ENCODE measurements at places on chromosomes 16 and 17. TPM values are rescaled to one million over a fixed set of nuclear protein-coding genes. Genes with fewer than 3 reads are reported as not detected.
A peak's percentile ranks its signal among the peaks of the same experiment; 100 is the strongest.

- peak; percentile 17 for DNase-seq
Observed at GRCh38 chr16:46817961-46818360, 13.0 kb downstream of the C16orf87 start.

- DNase-seq = no peak
Observed at GRCh38 chr16:11263737-11264136, 5.4 kb downstream of the TNP2 start.

DNA sequence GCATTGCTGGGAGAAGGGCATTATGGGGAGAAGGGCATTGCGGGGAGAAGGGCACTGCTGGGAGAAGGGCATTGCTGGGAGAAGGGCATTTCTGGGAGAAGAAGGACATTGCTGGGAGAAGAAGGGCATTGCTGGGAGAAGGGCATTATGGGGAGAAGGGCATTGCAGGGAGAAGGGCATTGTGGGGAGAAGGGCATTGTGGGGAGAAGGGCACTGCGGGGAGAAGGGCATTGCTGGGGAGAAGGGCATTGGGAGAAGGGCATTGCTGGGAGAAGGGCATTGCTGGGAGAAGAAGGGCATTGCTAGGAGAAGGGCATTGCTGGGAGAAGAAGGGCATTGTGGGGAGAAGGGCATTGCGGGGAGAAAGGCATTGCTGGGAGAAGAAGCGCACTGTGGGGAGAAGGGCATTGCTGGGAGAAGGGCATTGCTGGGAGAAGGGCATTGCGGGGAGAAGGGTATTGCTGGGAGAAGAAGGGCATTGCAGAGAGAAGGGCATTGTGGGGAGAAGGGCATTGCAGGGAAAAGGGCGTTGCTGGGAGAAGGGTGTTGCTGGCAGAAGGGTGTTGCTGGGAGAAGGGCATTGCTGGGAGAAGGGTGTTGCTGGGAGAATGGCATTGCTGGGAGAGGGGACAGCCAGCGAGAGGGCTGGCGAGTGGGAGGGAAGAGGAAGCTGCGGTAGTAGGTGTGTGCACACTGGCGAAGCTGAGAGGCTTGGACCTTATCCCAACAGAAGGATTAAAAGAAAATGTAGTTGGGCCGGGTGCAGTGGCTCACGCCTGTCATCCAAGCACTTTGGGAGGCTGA, 4.6 kb upstream of the PYDC1 start:
- DNase-seq = peak; percentile 24

- no peak for DNase-seq
Observed at GRCh38 chr16:19227643-19228042, 57.9 kb upstream of the CLEC19A start.

- DNase-seq = no peak
Observed at GRCh38 chr16:20899477-20900298, 470 bp downstream of the DCUN1D3 start.

DNA sequence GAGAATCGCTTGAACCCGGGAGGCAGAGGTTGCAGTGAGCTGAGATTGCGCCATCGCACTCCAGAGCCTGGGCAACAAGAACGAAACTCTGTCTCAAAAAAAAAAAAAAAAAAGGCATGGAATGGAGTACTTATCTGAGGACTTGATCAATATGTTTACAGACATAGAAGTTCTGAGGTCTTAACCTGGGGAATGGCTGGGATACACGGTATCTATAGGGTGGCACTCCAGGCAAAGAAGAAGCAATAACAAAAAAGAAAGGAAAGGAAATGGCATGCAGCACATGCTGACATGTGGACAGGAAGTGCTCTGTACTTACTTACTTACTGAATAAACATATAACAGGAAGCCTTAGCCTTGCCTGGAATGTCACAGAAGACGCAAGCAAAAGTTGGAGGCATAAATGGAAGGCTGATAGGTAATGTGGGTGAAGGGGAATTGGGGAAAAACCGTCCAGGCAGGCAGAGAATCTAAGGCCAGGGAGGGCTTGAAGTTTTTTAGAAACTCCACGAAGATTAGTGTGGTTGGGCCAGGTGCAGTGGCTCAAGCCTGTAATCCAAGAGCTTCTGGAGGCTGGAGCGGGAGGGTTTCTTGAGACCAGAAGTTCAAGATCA, 10.1 kb upstream of the SPOP start:
- DNase-seq = peak; percentile 30

GRCh38 chr16:52976539-52977167, 76.0 kb downstream of the CHD9NB start:
- no peak for DNase-seq

DNA sequence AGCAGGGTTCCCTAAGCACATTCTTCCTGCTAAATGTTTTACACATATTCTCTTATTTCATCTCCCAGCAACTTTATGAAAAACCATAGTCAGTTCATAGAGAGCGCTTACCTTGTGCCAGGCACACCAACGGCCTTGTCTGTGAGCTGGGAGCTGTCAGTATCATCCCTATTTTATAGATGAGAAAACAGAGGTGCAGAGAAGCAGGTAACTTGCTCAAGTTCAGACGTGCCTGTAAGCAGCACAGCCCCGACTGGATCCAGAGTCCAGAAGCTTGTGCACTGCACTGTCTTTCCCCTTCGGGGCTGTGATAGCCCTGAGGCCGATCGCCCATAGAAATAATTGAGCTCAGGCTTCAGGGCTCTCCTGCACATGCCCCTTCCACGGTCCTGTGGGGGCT, 6.2 kb downstream of the AQP8 start:
- DNase-seq = no peak

GRCh38 chr16:89442990-89443726, 47.2 kb downstream of the ANKRD11 start:
- peak; percentile 43 for DNase-seq

DNA sequence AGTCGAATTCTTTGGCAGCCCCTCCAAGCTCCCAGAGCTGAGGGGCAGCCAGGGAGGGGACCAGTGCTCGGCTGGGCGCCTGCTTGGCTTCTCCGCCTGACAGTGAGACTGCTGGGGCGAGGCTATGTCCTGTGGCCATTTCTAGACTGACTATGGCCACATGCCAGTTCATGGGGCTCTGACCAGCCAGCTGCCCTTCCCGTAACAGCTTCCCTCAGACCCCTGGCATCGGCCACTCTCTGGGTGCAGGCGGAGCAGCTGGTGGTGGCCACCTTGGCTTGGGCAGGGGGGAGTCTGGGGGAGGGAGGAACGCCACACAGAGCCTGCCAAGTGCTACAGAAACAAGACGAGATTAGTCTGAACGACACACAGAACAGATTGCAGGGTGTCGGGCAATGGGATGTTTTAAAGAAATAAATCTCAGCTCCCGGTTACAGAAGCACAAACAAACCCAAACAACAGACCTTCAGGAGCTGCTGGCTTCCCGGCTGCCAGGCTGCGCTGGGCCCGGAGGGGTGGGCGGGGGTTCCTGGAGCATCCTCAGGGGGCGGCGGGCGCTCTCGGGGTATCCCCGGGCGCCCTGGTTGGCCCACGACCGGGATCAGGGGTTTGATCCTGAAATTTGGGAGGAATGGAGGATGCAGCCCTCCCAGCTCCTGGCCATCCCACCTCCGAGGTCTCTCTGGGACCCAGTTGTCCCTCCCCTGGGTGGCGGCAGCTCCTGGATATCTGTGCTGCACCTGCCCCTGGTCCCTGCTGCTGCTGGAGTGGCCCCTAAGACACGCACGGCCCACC, 34.5 kb downstream of the TBC1D16 start:
- no peak for DNase-seq

DNA sequence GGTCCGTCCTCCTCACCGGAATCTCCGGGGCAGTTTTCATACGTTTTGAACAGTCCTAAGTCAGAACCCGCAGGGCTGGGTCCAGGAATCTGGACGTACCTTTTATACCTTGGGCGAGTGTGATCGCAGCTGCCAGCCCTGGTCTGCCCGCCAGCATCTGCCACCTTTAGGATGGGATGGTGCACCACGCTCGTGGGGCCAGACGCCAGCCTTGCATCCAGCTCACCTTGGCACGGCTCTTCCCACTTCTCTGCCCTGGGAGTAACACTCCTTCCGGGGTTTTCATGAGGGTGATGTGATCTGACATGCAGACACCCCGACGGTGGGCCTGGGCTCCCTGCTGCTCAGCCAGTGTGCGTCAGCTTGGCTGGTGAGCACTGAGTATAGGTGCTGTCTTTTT, 66.6 kb upstream of the ZNF469 start:
- no peak for DNase-seq

GRCh38 chr17:59381716-59382570, 50.5 kb downstream of the YPEL2 start:
- no peak for DNase-seq

DNA sequence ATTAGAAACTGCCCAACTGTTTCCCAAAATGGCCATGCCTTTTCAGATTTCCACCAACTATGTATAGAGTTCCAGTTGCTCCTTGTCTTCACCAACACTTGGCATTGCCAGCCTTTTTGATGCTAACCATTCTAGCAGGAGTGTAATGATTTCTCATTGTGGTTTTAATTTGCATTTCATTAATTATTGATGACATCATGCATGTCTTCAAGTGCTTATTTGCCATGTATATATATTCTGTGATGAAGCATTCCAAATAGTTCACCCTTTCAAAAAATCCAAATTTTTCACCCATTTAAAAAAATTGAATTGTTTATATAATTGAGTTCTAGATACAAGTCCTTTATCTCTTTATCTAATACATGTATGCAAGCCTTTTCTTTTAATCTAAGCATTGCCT, 245.9 kb upstream of the TNRC6C start:
- no peak for DNase-seq

GRCh38 chr16:89253548-89254287, 36.2 kb downstream of the ZNF778 start:
- no peak for DNase-seq

- DNase-seq = no peak
Observed at GRCh38 chr16:10675216-10675615, 19.5 kb downstream of the TEKT5 start.

DNA sequence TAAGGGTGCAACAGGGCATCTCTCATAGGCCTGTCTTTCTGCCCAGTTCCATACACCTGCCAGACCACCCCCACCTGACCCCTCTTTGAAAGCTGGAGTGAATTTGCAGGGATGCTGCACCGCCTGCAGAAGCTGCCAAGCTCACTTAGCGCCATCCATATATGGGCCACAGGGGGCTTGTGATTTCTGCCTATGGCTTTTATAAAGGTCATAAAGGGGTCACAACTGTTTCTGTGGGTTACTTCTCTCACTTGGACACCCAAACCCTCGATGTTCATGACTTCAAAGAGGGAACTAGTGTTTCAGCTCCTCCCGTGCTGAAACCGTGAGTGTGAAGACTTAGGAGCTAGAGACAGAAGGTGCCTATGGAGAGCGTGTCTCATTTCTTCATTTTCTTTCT, 23.9 kb upstream of the MEAK7 start:
- no peak for DNase-seq

GRCh38 chr17:6536566-6537065, 19.7 kb downstream of the PITPNM3 start:
- no peak for DNase-seq

GRCh38 chr17:45143767-45144198, 4.5 kb upstream of the HEXIM1 start:
- no peak for DNase-seq

DNA sequence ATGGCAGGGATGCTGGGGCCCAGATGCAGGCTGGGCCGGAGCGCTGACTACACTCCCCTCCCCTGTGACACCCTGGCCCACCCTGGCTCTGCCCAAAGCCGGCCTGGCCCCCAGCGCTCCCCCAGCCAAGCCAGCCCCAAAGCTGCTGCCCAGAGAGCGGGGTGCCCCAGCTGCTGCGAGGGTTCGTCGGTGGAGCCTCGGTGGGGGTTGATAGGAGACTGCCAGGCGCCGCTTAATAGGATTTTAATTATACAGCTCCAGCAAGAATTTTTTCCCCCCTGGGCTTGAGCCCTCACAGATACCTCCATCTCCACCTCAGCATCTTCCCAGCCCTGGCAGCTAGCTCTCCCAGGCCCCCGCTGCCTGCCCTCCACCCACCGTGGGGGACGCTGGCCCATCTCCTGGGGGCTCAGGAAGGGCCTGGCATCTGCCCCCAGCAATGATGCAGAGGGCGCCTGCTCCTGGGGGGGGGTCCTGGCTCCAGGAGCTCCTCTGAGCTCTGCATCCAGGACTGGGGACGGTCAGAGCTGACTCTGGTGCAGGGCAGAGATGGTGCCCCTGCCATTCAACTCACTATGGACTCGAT, 36.8 kb upstream of the DLX4 start:
- no peak for DNase-seq

GRCh38 chr17:64174686-64175456, 44.9 kb upstream of the ERN1 start:
- DNase-seq = peak; percentile 9

DNA sequence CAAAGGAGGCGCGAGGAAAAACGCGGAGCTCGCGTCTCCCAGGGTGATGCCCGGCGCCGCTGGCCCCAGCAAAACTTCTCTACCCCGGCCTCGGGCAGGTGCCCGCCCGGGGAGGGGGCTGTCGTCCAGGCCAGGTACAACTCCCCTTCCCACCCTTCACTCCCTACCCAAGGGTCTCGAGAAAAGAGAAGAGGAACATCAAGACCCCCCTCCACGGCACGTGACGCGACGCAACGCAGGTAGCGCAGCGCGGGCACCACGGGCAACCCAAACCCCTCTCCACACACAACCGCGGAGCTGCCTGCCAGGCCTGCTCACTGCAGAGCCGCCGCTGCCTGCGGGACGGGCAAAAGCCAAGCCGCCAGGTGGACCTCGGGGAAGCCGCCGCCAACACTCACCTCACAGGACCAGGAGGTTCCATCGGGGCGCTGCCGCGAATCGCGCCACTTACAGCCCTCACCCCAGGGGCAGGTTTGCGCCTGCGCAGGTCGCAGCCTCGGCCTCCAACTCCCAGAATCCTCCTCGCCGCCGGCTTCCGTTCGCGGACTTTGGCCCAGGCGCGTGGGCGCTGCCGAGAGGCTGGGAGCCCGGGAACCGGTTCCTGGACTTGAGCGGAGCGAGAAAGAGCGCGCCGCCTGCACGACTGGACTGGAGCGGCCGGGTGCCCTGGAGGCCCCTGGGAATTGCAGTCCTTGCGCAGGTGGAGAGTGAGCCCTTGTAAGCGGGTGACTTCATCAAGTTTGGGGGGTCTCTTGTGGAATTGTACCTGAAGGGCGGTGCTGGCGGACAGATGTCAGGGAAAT, at the start of gene ZNF232:
ZNF232 (minus strand) TSS at position 477 of the 803 bp plus-strand sequence; CDS start at position 421, 56 bp downstream.
- DNase-seq = peak; percentile 98

- DNase-seq = no peak
Observed at GRCh38 chr17:45224671-45225050, 3.0 kb downstream of the FMNL1 start.

The SSTR5 gene
- not detected for total RNA-seq

The PRKAR1A gene
- 260 TPM for total RNA-seq

The PRSS33 gene
- total RNA-seq = not detected

The ZNF19 gene
- 2.1 TPM for total RNA-seq

The NT5M gene
- total RNA-seq = 2.7 TPM

The TNP2 gene
- total RNA-seq = not detected

The TBX6 gene
- total RNA-seq = not detected

The ARHGAP44 gene
- 4.6 TPM for total RNA-seq

The UMOD gene
- not detected for total RNA-seq

The TMIGD1 gene
- not detected for total RNA-seq

The KCNH4 gene
- under 0.01 TPM for total RNA-seq

The HYDIN gene
- 2.5 TPM for total RNA-seq

The PRAC2 gene
- not detected for total RNA-seq

The C17orf50 gene
- not detected for total RNA-seq

The PPP1R9B gene
- total RNA-seq = 28.8 TPM

The SULT1A3 gene
- 4.9 TPM for total RNA-seq

All from Daoy (cell line).